ENCODE measurements at places on chromosomes 6 and 20. TPM values are rescaled to one million over a fixed set of nuclear protein-coding genes. Genes with fewer than 3 reads are reported as not detected.

GRCh38 chr20:11205769-11206362 is 532.1 kb upstream of the JAG1 start:
- DNase-seq, result peak; percentile 24

- DNase-seq, result no peak
Observed at GRCh38 chr6:19169366-19169765, 667.8 kb upstream of the ID4 start.

GRCh38 chr20:47380481-47380880 is 24.0 kb upstream of the ZMYND8 start:
- no peak for DNase-seq

DNA sequence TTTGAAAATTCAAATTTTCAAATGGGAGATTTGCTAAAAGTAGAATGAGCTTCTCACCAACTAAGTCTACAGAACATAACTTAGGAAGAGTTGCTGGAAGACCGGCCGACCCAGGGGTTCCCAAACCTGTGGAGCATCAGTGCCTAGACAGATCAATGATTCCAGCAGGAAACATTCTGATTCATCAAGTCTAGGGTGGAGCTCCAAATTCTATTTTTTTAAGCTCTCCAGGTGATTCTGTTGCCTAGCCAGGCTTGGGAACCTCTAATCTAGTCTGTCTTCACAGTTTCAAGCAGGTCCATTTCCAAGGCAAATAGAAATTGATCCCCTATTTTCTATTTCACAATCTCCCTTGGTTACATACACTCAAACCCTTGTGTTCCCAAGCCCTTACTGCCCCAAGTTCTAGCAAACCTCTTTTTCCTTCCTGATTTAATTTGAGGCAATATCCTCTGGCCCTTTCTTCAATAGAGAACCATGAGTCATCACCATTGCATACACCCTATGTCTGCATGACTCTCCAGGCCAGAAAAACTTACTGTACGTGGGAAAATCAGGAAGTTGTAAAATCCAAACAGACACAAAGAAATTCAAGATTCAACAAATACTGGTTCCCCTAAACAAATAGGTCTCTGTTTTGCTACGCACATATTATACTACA is 8.9 kb downstream of the ATXN1 start:
- peak; percentile 89 for DNase-seq

GRCh38 chr20:3755814-3756480 is 11.6 kb downstream of the ADISSP start:
- no peak for DNase-seq

- DNase-seq, result no peak
Observed at GRCh38 chr6:22550971-22551670, 18.2 kb upstream of the HDGFL1 start.

DNA sequence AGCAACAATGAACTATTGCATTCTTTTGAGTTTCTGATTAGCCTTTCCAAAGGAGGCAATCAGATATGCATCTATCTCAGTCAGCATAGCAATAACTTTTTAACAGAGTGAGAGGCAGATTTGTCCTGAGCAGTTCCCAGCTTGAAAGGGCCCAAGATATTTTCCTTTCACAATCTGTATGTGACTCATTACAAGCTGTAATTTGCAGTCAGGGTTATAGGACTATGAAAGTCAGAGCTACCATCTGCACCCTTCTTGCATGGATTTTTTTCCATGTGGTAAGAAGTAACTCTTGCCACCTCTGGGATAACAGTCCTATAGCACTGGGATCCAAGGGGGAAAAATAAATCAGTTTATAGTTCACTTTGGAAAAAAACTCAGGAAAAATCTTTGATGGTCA is 318.2 kb upstream of the RGS17 start:
- no peak for DNase-seq

GRCh38 chr6:32785781-32786533 is 22.6 kb upstream of the HLA-DQB2 start:
- peak; percentile 9 for DNase-seq

DNA sequence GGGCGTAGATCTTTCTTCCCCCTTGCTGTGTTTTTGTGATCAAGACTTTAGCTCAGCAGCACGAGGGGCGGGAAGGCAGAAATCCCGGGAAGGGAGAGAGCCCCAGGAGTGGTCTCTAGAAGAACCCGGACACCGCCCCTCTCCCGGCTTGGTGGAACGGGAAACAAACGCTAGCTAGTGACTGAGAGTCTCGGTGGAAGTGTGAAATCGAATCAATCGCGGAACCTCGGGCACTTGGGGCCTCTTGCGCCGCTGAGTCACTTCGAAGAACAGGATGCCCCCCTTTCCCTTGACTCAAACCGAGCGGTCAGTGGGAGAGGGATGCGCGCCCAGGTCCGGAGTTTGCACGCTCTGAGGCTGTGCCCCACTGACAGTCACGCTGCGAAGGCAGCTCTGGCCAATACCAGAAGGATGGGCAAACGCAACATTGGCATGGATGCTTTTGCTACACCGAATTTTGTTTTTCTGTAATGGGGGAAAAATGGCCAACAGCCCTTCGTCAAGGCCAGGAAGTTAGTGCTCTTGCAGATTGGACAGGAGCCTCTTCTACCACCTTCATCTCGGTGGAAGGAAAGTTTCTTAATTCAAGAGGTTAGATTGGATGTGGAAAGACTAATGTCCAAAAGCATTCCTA is 1.6 kb upstream of the OLIG3 start:
- no peak for DNase-seq

DNA sequence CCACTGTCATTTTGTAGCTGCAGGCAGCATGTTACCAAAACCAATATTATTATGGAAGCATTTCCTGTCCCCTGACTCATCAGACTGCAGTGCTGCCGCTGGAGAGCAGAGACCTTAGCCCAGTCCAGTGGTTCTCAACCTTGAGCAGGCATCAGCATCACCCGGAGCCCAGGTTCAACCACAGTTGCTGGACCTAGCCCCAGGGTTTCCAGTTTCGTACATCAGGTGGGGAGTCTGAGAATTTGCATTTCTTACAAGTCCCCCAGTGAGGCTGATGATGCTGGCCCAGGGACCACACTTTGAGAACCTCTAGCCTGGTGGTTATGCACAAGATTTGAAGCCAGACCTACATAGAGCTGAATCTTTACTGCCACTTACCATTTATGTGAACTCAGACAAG is 47.3 kb downstream of the LY86 start:
- no peak for DNase-seq

DNA sequence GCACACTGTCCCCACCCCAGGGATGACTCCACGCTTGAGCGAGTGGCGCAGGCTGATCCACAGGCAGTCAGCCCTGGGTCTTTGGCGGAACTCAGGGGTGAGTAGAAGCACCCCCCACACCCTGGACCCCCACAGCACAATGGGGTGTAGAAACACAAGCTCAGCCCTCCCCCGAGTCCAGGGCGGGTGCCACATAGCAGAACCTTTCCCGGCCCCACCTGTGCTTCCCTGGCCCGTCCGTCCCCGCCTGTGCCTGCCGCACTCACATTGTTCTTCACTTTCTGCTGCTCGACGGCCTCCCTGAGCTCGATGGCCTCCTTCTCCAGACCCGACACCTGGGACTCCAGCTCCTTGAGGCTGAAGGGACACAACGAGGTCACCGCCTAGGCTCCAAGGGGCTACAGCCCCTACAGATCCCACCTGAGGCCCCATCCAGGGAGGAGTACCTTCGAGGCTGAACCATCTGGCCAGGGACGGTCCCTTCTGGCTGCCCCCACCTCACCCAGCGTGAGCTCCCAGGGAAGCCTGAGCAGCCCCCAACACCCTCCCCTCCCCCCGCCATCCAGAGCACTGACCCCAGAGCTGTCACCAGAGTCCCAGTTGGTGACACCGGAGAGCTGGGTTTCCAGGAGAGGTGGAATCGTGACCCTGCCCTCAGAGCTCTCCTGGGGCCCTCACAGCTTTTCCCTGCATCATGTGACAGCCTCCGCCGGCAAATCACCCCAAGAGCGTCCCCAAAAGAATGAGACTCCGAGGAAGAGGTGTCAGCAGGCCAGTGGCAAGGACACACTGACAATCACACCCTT is 55.6 kb downstream of the DSTN start:
- DNase-seq, result no peak

GRCh38 chr6:43990275-43990626 is 137.0 kb downstream of the MRPL14 start:
- DNase-seq, result no peak

DNA sequence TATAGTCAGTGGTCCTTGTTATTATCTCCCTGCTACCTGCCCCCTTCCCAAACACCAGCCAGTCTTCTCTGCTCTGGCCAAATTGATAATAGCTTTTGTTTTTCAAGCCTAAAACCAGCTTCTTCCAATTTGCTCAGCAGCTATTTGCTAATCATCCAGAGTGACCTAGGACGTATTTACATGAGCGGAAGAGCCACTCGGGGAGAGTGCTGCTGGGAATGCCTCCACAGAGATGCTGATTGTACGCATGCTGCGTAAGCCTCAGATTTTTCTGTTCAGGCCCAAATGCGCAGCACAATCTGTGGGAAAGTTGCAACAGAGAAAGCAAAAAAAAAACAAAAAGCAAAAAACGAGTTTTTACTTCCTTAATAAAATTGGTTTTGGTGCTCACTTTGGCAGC is 24.4 kb upstream of the ID1 start:
- no peak for DNase-seq

- peak; percentile 22 for DNase-seq
Observed at GRCh38 chr6:64732888-64733287, 974.1 kb downstream of the EYS start.

- DNase-seq, result no peak
Observed at GRCh38 chr6:111927321-111927720, 54.1 kb upstream of the FYN start.

DNA sequence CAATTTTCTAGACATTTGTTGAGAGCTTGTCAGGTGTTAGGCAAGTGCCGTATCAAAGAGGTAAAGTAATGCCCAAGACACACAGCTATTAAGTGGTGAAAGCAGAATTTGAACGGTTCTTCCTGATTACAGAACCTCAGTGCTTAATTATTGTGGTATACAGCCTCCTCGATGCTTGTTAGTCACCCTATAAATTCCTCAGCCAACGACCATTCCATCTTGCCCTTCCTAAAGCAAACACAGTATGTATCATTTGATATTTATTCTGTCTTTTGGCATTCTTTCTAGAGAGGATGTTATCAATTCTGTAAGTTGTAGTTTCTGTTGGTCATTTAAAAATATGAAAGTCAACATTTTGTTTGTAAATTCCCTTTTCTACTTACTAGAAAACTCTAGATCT is 297.8 kb upstream of the BMP2 start:
- DNase-seq, result no peak

- peak; percentile 83 for DNase-seq
Observed at GRCh38 chr20:40565001-40565681, 123.9 kb downstream of the MAFB start.

GRCh38 chr6:36501686-36502085 is 45.6 kb downstream of the STK38 start:
- no peak for DNase-seq

GRCh38 chr6:118546880-118547218 is 1.2 kb upstream of the PLN start:
- no peak for DNase-seq

DNA sequence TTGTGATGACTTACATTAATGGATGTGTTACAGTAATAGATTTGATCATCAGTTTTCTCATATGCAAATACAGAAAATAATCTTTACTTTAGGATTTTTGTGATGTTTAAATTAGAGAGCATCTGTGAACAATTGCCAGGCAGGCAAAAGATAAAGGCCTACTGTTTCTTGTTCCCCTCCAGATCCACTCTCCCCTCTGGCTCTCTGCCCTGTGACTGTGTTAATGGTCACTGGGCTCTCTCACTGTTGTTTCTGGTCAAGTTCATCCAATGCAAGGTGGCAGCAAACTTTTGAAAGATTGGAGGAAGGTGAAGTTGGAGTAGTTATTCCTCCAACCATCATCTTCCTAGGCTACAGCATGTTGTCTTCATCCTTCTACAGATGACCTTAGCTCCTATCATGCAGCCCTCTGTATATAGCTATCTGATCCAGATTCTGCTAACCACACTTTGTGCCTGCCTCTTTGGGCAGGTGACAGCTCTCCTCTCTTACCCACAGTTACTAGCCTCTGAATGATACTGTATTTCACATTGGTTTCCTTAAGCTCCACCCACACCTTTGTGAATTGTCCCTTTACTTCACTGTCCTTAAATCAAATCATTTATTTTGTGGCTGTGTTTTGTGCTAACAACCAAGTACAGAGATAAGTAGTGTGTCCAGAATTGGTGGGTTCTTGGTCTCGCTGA is 48.9 kb upstream of the ARG1 start:
- no peak for DNase-seq

DNA sequence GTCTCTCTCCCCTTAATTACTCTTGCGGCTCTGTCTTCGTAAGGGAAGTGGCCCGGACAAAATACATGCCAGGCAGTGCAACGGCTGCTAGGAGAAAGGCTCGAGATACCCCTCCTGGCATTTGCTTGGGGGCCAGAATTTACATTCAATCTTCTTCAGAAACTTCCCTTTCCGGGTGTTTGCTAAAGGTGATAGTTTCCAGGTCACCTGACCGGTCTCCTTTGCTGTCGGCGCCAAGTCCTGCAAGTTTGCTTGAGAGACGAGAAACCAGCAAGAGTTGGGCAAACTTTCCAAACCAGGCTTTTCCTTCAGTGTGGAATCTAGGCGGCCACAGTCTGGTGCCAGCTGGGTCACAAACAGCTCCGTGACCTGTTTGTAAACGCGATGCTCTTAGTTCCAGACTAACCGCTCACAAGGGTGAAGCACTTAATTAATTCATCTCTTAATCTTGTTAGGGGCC is 563 bp upstream of the SRSF3 start:
- no peak for DNase-seq

DNA sequence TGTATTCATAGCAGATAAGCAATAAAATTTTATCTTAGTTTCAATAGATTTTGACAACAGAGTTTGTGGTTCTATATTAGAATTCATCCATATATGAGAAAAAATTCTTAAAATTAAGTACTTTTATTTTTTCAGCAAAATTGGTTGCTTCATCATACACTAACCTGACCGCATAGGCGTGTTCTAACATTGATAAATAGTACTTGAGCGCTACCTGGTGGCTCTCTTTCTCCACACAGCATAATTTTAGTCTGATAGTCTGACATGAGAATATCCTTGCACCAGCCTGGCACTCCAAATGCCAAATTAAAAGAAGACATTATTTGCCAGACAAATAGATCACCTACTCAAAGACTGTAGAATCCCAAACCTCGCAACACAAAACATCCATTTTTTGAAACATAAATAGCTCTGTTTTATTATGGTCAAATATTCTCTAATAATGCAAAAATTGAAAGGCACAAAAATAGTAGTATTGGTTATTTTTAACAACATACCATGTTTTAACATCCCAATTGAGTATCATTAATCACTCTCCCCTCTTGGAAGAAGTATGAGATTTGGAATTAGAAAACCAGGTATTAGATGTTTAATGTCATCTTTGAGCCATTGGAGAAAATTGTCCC is 33.0 kb upstream of the FILIP1 start:
- DNase-seq, result peak; percentile 50

DNA sequence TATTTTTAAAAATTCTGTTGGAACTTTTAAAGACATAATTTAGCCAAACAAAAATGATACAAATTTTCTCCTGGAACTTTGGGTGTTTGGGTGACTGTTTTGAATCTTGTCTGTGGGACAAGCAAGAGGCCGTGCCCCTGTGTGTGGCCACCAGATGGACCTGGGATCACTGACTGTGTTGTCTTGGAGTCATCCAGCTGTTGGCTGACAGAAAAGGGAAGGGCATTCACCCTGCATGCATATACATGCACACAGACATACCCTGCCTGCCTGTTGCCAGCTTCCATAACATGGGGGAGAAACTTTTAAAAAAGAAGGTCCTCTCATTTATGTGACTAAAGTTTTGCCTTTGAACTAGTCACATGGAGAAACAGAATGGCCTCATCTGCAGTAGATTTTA is 72.7 kb downstream of the BLOC1S5 start:
- peak; percentile 43 for DNase-seq

Gene PLCB4
- total RNA-seq, result 3.1 TPM

Gene FAM209A
- total RNA-seq, result not detected

Gene GTSF1L
- total RNA-seq, result not detected

Gene ROS1
- not detected for total RNA-seq

All from foreskin keratinocyte (primary cell).